ENCODE measurements at places on chromosomes 3 and 15. TPM values are rescaled to one million over a fixed set of nuclear protein-coding genes. Genes with fewer than 3 reads are reported as not detected.

MLF1 gene
- 9.9 TPM for total RNA-seq

MUC4 gene
- 0.17 TPM for total RNA-seq

CHRM5 gene
- total RNA-seq = under 0.01 TPM

FANCD2OS gene
- total RNA-seq = not detected

CFAP44 gene
- 4.4 TPM for total RNA-seq

IQCF5 gene
- total RNA-seq = not detected

AADACL2 gene
- total RNA-seq = not detected

LARP6 gene
- total RNA-seq = 10.2 TPM

RPL29 gene
- total RNA-seq = 1,982 TPM

ACTRT3 gene
- total RNA-seq = 2.0 TPM

COL6A5 gene
- total RNA-seq = not detected

TEX264 gene
- 64.7 TPM for total RNA-seq

STRA6 gene
- 4.5 TPM for total RNA-seq

ZNF592 gene
- total RNA-seq = 29.0 TPM

GPR87 gene
- total RNA-seq = not detected

NGRN gene
- total RNA-seq = 114 TPM

EDC3 gene
- total RNA-seq = 6.0 TPM

CLDN1 gene
- 64.6 TPM for total RNA-seq

CCR1 gene
- total RNA-seq = 41.9 TPM

GHSR gene
- not detected for total RNA-seq

HCLS1 gene
- total RNA-seq = 76.5 TPM

CAND2 gene
- 11.6 TPM for total RNA-seq

SH3GL3 gene
- total RNA-seq = not detected

RSL24D1 gene
- total RNA-seq = 52.0 TPM

SCAANT1 gene
- total RNA-seq = not detected

ZNF502 gene
- total RNA-seq = 2.7 TPM

ADAMTS17 gene
- 9.5 TPM for total RNA-seq

CCNDBP1 gene
- 66.0 TPM for total RNA-seq

TM4SF1 gene
- 60.5 TPM for total RNA-seq

NCEH1 gene
- total RNA-seq = 44.2 TPM

TRH gene
- not detected for total RNA-seq

IL17RD gene
- total RNA-seq = 1.9 TPM

NEK10 gene
- total RNA-seq = 1.2 TPM

SLC12A1 gene
- not detected for total RNA-seq

TM4SF4 gene
- 1.4 TPM for total RNA-seq

CD80 gene
- 0.94 TPM for total RNA-seq

MELTF gene
- not detected for total RNA-seq

CCR8 gene
- total RNA-seq = not detected

ZFYVE19 gene
- total RNA-seq = 31.5 TPM

TMCC1 gene
- 37.7 TPM for total RNA-seq

ZNF662 gene
- 8.7 TPM for total RNA-seq

STARD9 gene
- 4.5 TPM for total RNA-seq

GOLGA8G gene
- total RNA-seq = not detected

RNF7 gene
- 127 TPM for total RNA-seq

CEP152 gene
- 3.5 TPM for total RNA-seq

ARHGAP11A gene
- 1.5 TPM for total RNA-seq

KLHL40 gene
- total RNA-seq = not detected

BCHE gene
- 5.8 TPM for total RNA-seq

PLA2G4D gene
- total RNA-seq = not detected

SNX4 gene
- 67.5 TPM for total RNA-seq

ATP13A5 gene
- total RNA-seq = not detected
